ENCODE measurements at places on chromosomes 1 and 21.

DNA sequence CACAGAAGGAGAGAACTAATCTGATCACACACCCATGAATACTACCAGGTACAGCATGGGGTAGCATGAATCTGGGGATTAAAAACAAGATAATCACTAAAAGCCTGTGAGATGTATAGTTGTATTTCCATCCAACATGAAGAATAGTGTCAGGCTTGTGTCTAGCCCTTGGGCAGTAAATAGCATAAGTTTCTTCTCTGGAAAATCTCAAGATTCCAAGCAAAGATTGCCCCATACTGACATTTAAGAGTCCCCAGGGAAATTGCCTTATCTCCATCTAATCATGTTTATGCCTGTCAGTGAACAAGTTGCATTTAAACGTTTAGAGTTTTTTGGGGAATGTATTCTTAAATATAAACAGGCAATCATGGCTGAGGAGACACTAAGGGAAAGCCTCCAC lies 109.2 kb upstream of the SERTAD4 start:
- DNase-seq = no peak

DNA sequence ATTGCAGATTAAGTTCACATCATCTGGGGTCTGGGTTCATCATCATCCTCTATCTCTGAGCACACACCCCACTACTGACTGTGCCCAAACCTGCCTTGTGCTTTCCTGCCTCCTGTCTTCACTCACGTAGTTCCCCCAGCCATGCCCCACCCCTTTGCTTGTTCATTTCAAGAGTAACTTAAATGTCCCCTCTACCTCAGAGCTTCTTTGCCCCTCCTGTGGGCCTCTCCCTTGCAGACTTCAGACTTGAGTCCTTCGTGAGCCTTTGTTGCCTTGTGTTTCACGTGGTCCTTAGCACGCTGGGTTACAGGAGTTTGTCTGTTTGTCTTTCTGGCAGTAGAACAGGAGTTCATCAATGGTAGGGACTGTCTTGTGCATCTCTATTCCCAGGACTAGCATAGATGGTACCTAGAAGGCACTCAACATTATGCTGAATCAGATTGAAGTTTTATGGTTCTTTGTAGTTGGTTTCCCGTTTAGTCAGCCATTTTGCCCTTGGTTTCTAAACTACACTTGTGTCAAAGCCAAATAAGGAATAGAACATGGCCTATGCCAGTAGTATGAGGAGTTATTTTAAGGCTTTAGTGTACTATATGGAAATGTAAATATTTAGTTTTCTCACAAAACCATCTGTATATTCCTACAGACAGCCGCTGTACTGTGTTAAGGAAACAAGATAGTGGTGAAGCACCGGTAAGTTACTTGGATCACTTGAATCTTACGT lies 86.2 kb downstream of the TTC3 start:
- no peak for DNase-seq

GRCh38 chr1:46550751-46551231 lies 656 bp downstream of the KNCN start:
- no peak for DNase-seq

DNA sequence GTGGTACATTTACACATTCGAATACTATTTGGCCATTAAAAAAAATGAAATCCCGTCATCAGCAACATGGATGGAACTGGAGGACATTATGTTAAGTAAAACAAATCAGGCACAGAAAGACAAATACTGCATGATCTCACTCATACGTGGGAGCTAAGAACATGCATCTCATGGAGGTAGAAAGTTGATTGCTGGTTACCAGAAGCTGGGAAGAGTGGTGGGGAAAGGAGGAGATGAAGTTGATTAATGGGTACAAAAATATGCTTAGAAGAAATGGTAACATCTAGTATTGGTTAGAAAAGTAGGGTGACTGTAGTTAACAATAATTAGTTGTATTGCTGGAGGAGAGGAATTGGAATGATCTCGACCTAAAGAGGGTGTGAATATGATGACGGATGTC lies 24.6 kb upstream of the RNF187 start:
- no peak for DNase-seq

DNA sequence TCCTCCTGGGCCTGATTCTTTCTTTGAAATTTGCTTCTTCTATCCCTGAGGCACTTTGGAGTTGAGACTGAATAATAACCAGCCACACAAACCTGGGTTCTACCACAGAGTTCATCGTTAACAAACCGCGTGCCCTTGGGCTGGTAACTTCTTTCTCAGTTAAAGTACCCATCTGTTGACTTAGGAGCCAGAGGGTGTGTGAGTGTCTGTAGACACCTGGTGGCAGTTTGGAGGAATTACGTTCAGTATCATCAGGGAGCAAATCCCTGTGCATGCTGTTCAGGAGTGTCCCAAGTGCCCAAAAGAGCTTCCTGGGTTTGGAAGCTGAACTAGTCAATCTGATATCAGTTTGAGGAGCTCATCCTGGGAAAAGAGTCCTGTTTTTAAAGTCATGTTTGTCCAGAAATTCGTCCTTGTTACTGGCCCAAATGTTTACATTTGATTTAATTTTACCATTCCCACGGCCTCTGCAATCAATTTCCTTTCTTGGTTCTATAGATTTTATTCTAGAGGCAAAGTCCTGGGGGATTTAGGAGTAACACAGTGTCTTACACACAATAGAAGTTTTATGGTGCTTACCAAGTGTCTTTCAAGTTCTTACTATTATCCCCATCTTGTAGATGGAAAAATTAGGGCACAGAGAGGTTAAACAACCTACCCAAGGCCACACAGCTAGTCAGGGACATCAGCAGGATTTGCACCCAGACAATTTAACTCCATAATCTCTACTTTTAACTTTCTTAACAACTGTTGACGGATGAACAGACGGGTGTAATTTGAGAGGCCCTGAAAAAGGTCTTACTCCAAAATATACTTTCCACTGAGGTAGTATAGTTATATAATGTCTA lies 26.7 kb upstream of the RPTN start:
- DNase-seq = peak; percentile 11

GRCh38 chr1:207128336-207128921 lies 24.4 kb downstream of the C4BPA start:
- DNase-seq = no peak

DNA sequence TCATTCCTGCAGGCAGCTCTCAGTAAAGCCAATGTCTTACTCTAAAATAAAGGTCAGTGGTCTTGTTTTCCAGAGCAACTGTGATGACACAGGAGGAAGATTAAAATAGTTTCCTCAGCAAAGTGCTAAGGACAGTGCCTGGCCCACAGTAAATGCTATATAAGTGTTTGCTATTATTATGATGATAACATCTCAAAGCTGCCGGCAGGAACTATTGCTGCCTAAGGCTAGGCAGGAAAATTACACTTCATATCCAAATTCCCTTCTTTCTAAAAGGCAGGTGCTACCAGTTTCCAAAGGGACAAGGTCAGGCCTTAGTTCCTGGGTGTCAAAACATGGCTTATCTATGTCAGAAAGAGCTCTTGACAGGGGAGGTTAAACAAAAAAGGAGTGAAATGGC lies 401.3 kb downstream of the HHAT start:
- no peak for DNase-seq

- no peak for DNase-seq
These were observed 46.8 kb upstream of the RUNX1 start for GRCh38 chr21:35095859-35096291.

DNA sequence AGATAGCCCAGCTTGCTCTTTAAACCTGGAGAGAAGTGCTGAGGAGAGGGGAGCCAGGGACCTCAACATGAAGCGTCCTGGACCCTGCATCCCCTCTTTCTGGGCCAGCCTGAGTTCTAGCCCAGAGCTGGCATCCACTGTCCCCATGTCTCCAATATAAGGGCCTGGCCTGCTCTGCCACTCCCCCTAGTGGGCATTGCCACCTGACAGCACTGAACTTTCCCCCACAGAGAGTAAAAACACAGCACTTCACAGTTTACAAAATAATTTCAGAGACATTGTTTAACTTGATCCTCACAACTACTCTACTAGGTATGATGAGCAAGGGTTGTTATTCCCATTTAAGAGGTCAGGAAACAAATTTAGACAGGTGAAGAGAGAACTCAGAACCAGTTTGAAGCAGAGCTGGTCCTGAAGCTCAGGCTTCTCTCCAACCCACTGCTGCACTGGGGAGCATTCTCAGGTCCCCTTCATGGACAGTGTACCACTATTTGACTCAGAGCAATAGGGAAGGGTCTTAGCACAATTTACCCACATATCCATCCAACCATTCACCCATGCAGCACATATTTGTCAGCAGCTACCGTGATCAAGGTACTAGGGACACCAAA lies 151.2 kb downstream of the DMRTA2 start:
- peak; percentile 4 for DNase-seq

DNA sequence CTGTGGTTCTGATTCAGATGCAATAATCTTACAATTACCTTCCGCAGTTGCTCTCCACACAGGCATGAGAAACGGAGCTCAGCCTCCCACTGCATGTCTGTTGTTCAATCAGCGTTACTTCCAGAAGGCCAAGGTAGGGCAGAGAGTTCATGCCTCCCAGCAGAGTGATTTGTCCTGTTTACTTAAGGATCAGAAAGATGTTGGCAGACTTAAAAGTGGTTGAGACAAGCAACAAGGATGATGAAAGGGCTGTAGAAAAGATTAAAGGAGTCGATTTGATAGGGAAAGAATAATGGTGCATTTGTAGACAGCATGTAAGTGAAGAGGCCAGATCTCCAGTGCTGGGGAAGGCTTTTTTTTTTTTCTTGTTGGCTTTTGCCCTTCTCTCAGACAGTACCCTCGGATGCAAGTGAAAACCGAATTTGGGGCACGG lies 26.6 kb downstream of the ARMH1 start:
- DNase-seq = no peak

DNA sequence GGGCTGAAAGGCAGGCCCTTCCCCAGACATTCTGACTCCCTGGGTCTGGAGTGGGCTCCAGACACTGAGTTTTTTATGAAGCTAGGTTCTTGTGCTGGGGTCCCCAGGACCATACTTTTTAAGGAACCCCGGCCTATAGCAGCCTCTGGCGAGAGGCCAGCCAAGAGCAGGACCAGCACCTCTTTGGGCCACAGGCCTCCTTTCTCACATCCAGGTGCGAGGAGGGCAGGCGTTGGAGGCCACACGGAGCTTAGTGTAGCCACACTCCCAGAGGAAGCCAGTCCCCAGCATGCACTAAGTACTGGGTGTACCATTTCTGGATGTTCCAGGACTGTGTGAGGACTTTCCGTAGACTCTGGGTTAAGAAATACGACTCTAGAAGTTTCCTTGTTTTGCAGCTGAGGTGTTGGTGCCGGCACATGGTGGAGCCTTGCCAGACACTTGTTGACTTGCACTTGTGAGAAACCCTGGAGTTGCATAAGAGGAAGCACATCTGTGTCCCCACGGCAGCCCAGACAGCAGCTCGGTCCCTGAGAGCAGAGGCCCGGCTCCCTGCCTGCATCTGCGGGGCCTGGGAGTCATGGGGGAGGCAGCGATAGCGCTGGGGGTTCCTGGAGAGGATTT lies 122.2 kb upstream of the VAMP3 start:
- no peak for DNase-seq

DNA sequence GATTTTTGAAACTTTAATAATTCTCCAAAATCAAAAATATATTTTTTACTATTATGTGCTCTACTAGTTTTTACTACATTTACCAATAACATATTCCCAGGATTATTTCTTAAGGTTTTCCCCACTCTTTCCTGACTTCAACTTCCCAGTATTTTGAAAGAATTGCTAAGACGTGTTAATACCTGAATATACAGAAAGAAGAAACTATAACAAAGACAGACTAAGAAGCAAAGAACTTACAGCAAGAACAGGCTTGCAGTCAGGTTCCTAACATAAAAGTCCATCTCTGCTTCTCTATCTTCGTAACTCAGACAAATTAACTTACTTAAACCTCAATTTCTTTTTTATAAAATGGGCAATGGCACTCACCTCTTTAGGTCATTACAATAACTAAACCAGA lies 63.2 kb downstream of the SRSF11 start:
- DNase-seq = no peak

DNA sequence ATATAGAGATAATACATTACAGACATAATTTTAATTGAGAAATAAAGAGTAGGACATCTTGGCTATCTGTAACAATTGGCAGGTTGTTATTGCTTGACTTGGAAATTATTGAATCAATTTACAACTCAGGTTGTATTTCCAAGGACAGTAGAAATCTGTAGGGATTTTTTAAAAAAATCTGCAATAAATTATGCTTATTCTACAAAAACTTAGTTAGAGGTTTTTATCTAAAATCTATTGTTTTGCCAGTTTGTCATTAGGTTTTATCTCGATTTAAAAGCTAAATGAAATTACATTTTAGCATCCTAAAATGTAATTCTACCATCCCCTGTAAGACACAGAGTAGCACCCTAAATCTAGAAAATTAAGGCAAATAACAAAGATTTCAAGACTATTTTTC lies 408.8 kb downstream of the COL11A1 start:
- DNase-seq = no peak

DNA sequence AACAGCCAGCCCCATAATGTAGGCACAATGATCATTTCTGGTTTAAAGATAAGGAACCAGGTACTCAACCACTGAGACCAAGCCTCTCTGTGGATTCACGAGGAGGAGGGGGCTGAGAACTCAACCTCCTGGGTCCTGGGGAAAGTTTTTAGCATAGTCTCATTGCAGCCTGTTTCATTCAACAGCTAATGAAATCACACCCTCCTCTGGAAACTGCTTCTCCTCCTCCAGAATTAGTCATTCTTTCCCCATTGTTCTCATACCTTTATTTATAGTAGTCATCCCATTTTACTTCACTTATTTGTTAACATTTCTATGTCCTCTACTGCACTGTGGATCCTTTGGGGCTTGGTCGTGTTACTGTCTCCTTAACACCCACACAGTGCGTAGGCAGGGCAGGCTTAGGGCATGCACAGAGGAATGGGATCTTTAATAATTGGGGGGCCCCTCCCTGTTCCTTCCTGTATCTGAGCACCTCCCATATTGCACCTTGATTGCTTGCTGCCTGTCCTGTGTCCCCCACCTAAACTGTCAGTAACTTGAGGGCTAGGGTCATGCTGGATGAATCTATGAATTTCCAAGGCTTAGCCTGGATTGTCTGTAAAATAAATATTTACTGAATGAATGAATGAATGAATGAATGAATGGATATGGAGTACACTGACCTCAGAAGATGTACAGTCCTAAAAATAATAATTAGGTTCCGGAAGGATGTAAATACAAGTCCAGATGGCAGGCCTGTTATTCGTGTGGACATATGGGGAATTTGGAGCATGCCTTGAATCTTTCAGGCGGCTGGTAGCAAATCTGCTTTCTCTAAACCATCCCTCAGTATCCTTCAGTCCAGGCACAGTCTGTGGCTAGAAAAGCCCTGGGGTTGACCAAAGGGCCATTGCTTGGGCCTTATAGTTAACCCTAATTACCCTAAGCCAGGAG lies 153.8 kb upstream of the HMGB4 start:
- no peak for DNase-seq

GRCh38 chr1:212228076-212228475 lies 57.1 kb upstream of the PPP2R5A start:
- DNase-seq = no peak

- no peak for DNase-seq
These were observed 72.3 kb downstream of the SCMH1 start for GRCh38 chr1:41169799-41170180.

- no peak for DNase-seq
These were observed 6.8 kb upstream of the KPNA6 start for GRCh38 chr1:32100807-32101708.

GRCh38 chr1:34865981-34866761 lies 6.6 kb upstream of the SMIM12 start:
- peak; percentile 94 for DNase-seq

Measured in stimulated activated CD4-positive, alpha-beta T cell treated with anti-CD3 and anti-CD28 coated beads, Interleukin-12 subunit alpha, Interleukin-12 subunit beta, amount 100 ng/mL, for 4 hours (primary cell).